Activated CD4-positive, alpha-beta T cell treated with anti-CD3 and anti-CD28 coated beads for 1 hour (primary cell): ENCODE measurements at places on chromosomes 2 and 18.

- DNase-seq: no peak
Measured at GRCh38 chr2:73107211-73107926, 5.4 kb downstream of the RAB11FIP5 start.

GRCh38 chr2:96809951-96810782, 5.9 kb upstream of the CNNM3 start:
- no peak for DNase-seq

- DNase-seq: no peak
Measured at GRCh38 chr2:160510617-160511016, 17.0 kb upstream of the RBMS1 start.

DNA sequence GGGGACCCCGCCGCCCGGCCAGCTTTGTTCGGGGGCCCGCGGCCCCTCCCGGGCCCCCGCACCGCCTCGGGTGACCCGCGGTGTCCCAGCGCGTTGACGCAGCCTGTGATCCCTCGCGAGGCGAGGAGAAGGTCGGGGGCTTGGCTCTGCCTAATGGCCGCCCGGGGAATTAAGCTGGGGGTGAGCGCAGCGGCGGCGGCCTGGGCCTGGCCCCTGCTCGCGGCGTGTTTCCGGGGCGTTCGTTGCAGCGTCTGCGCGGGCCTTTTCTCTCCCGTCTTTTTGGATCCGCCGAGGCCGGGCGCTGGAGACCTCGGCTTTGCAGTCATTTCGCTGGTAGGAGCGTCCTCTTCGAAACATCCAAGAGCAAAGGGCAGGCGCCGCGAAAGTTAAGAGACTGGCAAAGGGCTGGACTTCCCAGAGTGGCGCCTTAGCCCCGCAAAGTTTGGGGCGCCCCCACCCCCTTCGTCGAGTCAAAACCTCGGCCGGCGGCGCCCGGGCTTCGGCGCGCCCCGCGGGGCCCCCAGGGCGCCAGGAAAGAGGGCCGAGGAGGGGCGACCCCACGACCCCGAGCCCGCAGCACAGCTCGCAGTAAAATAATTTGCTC, 1.3 kb downstream of the SALL3 start:
- DNase-seq: no peak

DNA sequence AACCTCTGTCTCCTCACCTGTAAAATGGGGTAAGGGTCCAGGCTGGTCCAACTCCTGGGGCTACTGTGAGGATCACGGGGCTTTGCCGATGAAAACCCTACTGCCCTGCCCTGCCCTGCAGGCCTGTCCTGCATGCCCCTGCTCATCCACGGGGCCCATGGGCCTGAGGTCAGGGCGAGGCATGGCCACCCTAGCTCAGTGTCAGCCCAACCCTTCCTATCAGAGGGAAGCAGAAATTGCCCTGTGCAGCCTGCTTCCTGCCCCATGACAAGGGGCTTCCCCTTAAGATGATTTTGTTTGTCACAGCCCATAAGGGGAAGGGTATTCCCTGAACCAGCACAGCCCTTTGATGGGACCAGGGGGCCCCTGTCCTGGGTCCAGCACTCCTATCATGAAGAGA, 353.6 kb upstream of the ID2 start:
- no peak for DNase-seq

DNA sequence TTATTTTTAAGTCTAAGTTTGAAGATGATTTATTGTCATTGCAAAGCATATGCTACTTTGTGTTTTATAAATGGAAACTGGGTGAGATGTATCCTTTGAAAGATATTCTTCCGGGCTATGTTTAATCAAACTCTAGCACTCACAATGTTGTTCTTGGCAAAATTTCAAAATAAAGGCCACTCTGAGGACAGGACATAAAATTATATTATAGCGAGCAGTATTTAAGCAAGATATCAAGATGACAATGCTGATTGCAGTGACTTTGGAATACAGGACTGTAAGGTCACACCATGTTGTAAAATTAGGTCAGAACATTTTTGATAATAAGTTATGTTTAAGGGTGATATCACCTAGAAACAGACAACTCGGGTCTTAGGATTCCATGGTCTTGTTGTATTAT, 14.2 kb downstream of the RPRM start:
- DNase-seq: no peak

DNA sequence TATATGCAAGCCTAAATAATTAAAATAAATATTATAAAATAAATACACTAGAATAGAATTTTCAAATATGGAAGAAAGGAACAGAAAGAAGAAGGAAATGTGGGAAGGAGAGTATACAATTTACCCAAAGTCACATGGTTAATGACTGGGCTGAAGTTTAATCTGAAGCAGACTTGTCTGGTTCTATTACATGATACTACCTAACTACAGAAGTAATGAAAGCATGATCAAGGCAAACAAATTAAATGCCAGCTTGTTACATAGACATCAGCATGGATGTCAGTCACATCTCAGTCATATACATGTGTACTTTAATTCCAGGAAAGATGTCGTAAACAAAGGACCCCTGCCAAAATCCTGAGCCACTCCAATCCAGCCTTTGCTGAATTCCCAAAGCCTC, 1060.8 kb downstream of the CNTNAP5 start:
- no peak for DNase-seq

DNA sequence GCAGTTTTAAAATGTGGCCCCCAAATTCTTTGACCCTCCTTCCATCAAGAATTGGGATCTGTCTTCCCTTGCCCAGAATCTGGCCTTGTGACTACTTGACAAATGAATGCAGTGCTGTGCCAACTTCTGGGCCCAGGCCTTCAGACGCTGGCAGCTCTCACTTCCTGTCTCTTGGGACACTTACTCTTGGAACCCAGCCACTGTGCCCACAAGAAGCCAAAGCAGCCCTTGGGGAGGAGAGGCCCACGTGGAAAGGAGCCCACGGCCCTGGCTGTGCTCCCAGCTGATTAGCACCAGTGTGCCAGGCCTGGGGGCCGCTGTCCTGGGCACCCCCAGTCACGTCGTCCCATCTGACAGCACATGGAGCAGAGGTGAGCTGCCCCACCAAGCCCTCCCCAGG, 56.6 kb downstream of the RPL37A start:
- DNase-seq: no peak

DNA sequence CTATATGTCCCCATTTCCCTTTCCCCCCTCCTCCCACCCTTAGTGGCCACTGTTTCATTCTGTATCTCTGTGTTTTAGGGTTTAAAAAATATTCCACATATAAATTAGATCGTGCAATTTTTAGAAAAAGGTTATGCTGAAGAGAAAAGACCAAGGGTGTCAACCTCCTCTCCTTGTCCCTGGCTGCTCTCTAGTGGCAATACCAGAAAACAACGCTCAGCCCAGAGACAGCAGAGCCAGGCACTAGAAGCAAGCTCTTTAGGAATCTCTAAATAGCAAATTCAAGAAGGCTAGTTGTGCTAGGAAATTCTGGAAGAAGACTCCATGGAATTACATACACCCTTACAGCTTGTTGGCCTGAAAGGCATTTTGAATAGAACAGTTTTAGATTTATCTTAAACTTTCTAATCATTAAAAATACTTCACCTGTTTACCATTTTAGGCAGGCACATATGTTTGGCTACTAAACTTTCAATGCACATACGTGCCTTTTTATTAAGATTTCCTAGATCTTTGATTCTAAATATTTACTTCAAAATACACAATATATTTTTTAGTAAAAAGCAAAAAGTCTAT, 35.1 kb upstream of the RASGRP3 start:
- no peak for DNase-seq

DNA sequence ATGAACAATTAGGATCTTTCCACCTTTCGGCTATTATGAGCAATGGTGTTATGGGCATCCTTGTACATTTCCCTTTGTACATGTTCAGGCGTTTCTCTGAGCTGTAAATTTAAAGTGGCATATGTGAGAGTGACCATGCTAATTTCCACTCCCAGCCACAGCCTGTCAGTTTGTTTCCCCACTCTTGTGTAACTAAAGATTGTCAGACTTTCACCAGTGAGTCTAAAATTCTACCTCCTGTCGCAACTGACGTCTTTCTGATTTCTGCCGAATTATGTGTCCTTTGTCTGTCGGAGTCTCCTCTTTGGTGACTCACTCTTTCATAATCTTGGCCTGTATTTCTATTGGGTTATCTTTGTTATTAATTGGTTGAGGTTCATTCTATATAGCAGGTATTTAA, 50.7 kb downstream of the TRAPPC12 start:
- no peak for DNase-seq

- no peak for DNase-seq
Measured at GRCh38 chr2:37415128-37415820, 70.8 kb downstream of the QPCT start.

DNA sequence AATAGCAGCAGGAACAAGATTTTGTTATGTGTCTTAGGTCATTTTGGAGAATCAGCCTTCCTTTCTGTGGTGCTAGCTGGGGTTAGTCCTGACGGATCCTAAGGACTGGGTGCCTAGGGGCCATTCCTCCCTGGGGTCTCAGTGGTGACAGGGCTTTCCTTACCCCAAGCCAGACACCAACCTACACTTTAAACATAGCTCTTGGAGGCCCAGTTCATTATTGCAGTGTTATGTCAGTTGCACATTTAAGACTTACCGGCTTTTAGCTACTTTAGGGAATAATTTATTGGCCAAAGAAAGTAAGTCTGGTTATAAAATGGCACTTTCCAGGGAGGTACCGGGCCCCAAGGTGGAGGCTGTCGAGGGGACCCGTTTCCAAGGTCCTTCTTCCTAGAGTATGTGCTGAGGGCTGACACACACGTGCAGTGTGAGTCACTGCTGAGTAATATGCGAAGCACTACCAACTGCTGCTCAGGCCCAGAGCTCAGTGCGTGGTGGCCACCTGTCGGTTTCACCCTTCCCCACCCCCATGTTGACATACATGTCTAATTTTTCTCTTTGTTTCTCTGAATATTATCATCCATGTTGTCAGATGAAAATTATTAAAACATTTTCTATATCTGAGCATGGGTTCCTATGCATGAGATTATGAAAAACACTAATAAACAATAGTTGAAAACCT, 37.0 kb upstream of the GRHL1 start:
- DNase-seq: no peak

DNA sequence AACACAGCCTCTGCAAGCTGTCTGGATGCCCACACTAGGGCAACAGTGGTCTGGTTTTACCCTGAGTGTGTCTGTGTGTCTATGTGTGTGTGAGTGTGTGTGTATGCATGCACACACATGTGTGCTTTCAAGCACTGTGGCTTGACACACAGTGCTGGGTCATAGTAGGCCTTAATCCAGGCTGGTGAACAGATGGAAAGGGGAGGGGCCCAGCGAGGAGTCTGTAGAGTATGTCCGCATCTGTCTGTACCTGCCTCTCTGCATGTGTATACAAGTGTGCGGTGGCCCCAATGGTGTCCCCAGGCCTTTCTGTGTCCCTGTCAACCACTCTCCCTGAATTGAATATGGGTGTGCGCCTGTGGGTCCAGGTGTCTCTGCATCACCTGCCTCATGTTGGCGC, 9.3 kb upstream of the KCNIP3 start:
- DNase-seq: no peak

DNA sequence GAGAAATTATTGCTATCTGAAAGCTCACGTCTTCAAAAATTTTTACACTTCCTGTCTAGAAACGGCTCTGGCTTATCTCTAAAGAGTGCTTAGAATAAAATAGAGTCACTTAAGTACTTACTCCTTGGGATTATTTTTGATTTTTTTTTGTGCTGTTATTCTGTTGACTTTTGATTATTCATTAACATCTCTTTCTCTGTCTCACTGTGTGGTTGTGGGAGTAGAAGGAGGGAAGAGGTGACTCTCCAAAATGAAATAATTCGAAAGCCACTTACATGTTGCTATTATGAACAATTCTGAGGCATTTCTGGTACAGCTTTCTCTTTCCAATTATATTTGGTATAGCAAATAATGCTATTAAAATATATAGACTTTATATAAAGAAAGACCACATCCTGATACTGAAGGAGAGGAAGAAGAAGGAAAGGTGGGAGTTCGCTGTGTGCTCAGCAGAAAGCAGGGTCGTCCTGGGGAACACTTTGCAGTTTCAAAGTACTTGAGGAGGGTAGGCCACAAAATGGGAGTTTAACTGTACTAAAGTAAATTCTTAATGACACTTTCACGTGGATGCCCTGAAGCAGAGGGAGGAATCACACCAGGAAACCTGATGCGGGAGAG, 9.6 kb upstream of the MMADHC start:
- DNase-seq: no peak

DNA sequence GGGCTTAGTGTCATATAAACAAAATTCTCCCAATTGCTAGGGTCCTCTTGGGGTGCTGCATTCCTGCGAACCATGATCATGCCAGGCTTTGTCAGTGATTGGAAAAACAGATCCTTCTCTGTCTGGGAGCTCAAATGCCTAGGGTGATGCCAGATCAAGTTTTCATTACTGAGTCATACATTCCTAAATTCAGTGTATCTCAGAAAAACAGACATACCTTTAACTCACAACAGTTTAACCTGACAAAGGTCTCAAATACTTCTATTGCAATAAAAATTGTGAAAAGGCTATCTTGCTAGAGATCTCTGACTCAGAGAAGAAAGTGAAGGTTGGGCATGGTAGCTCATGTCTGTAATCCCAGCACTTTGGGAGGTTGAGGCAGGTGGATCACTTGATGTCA, 86.9 kb downstream of the SH3YL1 start:
- no peak for DNase-seq

GRCh38 chr2:238793801-238794449, 54.0 kb upstream of the TWIST2 start:
- no peak for DNase-seq

DNA sequence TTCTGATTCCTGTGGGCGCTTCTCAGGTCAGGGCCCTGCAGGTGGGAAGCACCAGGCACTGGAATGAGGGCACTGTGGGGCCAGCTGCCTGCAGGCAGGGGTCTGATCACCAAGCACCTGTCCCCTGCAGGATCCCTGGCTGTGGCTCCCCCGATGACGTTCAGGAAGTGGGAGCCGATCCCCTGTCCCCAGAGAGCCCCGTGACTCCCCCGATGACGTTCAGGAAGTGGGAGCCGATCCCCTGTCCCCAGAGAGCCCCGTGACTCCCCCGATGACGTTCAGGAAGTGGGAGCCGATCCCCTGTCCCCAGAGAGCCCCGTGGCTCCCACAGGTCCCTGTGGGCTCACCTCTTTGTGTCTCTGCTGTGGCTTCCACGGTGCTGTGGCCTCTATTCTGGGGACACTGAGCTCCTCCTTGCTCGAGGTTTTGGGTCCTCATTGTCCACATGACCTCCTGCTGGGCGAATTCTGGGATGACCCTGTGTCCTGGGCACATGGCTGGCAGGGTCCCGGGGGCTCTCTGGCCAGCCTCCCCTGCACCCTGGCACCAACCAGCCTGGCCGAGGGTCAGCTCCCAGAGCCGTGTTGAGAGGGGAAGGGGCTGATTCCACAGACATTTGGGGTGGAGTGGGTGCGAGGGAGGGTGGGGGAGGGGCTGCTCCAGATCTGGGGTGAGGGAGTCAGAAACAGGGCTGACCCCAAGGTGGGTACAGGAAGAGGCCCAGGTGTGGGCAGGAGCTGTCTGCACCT, 4.8 kb downstream of the NEU4 start:
- no peak for DNase-seq

- no peak for DNase-seq
Measured at GRCh38 chr2:14552818-14553217, 79.7 kb upstream of the LRATD1 start.
